Head of caudate nucleus (tissue), 42 donors: ENCODE measurements at places on chromosomes 12 and 14.

- no peak for DNase-seq
Observed at GRCh38 chr12:121456551-121456950, 56.6 kb downstream of the RNF34 start.

DNA sequence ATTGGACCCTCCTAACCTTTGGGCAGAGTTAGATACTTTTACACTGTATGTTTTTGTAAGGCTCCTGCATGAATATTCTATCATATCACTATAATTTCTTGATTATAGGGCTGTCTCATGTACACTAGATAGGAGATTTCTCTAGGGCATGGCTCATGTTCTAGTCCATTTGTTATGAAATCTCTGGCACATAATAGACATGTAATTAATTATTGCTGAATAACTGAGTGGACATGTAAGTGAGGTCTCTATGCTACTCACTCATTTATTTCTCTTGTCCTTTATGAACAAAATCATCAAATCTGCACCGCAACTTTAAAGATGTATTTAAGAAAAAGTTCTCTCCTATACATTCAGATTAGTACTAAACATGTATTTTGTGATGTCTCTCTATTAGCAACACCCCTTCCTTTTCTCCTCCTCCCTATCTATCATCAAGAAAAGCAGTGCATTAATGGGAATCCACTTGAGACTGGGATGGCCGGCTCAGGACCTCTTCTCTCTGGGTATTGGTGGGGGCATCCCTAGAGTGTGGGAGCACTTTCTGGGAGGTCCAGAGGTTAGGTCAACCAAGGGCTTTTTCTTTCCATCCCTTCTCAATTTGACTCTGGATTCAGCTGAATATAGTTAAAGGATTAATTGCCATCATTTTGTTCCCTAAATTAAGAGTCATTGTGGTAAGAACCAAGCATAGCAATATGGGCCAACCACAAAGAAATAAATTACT is 168.0 kb upstream of the HMGA2 start:
- no peak for DNase-seq

DNA sequence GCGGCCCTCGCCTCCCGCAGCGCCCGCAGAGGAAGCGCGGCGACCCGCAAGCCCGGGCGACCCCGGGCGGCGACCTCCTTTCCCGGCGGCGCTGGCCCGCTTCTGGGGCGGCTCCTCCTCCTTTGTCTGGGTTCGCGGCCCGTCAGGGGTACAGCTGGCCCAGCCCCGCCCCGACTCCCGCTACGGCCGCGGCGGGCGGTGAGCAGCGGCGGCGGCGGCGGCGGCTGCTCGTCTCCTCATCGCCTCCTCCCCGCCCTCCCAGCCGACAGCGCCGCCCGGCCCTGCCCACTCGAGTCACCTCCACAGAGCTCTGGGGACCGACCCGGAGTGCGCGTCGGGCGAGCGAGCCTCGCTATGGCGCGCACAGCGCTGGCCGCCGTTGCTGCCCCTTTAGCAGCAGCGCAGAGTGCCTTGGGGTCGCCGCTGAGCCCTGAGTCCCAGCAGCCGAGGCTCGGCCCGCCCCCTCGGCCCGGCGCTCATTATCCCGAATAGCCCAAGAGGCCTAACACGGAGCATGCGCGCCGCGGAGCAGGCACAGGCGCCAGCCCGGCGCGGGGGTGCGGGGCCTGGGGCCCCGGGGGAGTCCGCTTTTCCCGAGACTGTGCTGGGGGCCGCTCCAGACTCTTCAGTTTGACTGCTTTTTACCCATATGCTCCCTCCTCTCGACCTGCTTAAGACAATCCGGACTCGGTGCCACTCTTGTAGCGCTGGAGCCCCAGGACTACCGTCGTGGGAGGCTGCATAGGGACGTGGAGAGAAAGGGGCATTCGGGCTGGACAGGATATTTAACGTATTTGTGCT is at the start of gene SOS2:
Gene SOS2, minus strand, starts transcription at position 104 of the 801 bp plus-strand sequence. CDS start 295 bp downstream, outside the sequence.
- peak; percentile 81 for DNase-seq

DNA sequence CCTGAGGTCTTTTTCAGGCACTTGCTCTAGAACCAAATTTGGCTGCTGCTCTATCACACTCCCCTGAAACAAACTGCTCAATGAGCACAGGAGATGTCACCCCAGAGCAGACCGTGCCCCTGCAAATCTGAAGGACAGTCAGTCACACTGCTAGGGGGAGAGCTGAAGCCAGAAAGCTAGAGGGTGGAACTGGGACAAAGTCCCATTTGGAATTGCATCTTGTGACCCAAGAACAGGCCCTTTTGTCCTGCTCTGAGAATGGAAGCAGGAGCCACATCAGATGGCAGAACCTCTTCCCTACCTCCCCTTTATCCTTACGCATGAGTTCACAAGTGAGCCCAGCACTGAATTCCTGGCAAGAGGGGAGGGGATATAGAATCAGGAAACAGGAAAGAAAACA is 64.7 kb downstream of the MAP3K9 start:
- no peak for DNase-seq

- no peak for DNase-seq
Observed at GRCh38 chr12:67025543-67026114, 243.5 kb upstream of the CAND1 start.

- no peak for DNase-seq
Observed at GRCh38 chr12:3097186-3097804, 20.1 kb downstream of the TSPAN9 start.

DNA sequence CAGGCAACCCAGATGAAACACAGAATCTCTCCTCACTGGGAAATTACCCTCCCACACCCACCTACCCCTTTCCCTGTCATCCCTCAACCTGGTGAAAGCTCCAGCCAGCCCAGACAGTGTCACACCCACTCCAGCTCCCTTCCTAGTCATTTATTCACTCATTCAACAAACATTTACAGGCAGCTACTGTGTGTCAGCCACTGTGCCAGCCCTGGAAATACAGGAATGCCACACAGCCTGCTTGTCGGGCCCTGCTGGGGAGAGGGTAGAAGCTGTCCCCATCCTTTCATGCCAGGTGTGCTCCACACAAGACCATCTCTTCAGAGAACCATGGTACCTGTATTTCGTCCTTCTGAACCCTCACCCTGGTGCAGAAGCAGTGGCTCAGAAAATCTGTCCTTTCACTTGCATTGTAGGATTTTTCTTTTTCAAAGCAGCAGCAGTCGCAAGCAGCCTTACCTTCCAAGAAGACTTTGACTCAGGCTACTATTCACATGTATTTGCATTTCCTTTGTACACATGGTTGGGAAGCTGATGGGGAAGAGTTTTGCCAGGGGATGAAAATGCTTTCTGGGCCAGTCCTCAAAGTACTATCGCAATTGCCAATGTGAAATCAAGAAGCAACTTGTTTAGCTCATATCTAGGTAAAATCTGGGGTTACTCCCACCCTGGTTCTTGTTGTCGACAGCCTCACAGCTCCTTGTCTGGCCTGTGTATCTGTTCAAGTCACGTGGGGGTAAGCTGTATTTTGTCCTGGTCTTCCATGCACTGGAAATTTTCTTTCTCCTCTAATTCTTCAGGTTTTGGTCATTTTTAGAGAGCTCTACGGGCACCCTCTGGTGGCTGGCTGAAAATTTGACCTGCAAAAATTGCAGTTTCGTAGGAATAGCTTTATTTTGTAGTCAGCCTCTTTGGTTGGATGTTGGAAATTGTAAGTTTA is 147.4 kb upstream of the EGLN3 start:
- peak; percentile 41 for DNase-seq

DNA sequence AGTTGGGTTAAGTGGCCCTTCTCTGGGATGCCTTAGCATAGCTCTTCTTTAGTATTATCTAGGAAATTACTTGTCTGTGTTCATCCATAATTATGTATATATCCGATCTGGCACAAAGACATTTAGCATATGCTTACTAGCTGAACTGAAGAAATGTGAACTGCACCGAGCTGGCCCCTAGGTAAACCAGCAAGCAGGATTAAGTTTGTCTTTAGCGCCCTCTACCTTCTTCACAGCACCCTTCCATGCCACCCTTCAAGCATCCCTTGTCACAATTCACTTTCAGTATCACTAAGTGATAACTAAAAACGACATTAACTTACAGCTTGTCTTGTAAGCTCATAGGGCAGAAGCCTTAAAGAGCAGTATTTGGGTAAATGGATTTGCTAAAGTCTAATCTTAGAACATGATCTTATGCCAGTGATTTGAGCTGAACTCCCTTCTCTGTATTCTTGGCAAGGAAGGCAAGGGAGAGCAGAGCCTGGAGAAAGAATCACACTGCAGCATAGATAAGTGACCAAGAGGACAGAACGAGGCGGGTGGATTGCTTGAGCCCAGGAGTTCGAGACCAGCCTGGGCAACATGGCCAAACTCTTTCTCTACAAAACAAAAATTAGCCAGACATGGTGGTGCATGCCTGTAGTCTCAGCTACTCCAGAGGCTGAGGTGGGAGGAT is 2.6 kb upstream of the HAL start:
- peak; percentile 60 for DNase-seq

- no peak for DNase-seq
Observed at GRCh38 chr12:52575948-52576347, 2.3 kb upstream of the KRT74 start.

DNA sequence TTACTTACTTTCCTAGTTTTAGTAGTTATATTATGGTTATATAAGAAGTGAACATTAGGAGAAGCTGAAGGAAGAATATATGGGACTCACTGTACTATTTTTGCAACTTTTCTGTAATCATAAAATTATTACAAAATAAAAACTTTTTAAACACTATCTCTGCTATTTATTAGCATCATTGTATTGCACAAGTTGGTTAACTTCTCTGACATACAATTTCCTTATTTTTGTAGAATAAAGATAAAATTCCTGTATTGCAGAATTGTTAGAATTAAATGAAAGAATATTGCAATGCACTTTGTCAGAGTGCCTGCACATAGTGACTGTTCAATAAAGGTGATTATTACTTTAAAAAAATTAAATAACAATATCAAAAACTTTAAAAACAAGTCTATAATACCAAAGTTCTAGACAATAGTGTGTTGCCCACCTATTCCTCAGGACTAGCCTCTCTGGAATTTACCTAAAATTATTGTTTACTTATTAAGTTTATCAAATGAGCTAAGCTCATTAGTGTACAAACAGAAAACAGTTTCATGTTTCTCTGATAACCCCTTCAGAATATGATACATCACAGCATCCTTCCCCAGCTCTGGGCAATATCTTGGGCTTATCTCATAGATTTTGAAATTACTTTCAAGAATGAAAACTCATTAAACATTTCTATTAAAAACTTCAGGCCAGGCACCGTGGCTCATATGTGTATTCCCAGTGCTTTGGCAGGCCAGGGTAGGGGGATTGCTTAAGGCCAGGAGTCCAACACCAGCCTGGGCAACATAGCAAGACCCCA is 77.4 kb upstream of the TMPO start:
- DNase-seq, result no peak

DNA sequence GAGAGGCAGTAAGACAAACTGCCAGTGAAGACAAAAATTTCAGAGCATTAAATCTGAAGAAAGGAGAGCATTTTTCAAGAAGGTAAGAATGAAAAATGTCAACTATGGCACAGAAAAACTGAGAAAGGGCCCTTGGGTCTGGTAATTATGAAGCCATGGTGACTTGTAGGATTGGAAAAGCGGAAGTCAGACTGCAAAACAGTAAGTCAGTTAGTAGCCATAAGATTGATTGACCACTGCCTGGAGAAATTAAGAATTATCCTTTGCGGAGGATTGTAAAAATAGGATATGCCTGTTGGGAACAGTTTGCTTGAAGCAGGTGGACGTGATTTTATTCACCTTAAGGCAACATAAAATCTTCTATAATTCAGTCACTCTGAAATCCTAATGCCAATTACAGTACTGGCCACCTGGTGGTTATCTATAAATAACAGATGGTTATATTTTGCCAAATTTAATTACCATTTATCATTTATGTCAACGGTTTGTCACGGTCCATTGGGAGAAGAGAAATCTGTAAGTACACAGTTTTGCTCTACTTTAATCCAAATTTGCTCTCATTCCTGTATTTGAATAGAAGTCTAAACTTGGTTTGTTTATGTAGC is 127.1 kb upstream of the CNTN1 start:
- no peak for DNase-seq

- DNase-seq, result no peak
Observed at GRCh38 chr14:64000749-64001148, 147.9 kb downstream of the SYNE2 start.

- no peak for DNase-seq
Observed at GRCh38 chr14:68516342-68516741, 276.5 kb downstream of the ZFP36L1 start.

GRCh38 chr14:60616461-60616959 is 32.8 kb downstream of the SIX1 start:
- DNase-seq, result no peak

DNA sequence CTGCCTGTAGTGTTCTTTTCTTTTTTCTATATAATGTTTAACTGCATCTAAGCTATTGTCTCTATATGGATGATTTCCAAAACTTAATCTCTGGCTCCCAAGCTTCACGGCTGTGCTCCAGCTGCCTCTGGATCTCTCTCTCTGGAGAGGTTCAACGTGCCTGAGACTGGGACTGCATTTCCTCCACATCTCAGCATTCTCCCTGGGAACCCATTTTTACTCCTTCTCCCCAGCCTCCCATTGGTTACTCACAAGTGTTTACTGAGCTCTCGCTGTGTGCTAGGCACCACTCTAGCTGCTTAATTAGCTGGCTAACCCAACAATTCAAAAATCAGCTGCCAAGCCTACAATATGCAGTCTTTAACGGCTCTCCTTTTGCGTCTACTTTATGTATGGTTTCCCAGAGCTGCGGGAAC is 34.7 kb downstream of the FBXL14 start:
- no peak for DNase-seq

DNA sequence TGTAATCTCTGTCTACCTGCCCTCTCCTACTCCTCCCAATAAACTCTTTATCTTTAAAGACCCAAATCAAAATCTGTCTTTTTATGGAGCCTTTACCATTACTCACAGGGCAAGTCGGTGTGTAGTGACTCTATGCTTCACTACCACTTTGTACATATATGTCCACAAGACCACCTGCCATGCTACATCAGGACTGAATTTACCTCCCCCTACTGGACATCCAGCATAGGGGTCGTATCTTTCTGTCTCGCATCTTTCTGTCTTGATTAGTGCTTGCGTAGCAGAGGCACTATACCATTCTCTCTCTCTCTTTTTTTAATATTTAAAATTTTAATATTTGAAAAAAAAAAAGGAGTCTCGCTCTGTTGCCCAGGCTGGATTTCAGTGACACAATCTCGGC is 587.5 kb downstream of the SOX5 start:
- DNase-seq, result no peak

- no peak for DNase-seq
Observed at GRCh38 chr12:113184098-113184899, 979 bp downstream of the DDX54 start.

DNA sequence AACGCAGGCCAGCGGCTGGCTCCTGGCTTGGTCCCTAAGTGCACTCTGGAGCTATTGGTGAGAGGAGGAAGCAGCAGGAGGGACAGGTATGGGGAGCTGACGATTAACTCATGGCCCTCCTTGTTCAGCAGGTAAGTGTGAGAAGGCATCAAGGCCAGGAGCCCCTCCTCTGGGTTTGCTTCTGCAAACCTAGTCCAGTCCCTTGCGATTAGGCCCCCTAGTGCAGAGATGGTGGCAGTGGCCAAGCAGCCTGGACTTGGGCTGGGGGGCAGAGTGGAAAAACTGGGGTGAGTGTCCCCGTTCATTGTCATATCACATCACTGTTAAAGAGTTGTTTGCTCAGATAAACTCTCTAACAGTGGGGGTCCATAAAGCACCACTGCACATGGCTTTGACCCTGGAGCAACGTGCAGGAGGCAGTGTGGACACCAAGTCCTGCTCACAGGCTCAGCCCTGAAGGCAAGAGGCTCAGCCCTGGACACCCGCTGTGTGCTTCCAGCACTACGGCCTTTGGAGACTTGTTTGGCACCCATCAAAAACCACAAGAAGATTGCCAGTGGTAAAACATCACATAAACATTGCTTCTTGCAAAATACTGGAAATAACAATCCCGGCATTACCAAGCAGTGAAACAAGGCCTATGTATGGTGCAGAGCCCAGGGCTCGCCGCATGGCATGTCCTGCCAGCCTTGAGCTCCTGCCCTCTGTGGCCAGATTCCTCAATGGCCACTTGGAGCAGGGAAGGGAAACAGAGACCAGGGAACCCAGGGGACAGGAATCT is 184.3 kb upstream of the RTL1 start:
- no peak for DNase-seq
